Liver (tissue), 10 donors: ENCODE measurements at places on chromosomes 2 and 18. TPM values are rescaled to one million over a fixed set of nuclear protein-coding genes. Genes with fewer than 3 reads are reported as not detected.

The CYP26B1 gene
- 0.83 TPM for polyA plus RNA-seq

The SNORC gene
- polyA plus RNA-seq, result 2.4 TPM

The LYPD1 gene
- 0.46 TPM for polyA plus RNA-seq

The EVX2 gene
- polyA plus RNA-seq, result not detected

- H3K4me1 ChIP-seq, result no peaks in the 10 kb centered on the region
- H3K27me3 ChIP-seq, result no peaks in the 10 kb centered on the region
- no peak overlapping the region for H3K4me3 ChIP-seq
- H3K36me3 ChIP-seq, result no peaks in the 10 kb centered on the region
Measured at GRCh38 chr18:8386669-8387380, 222.4 kb upstream of the RAB12 start.

GRCh38 chr2:27897717-27898116 is 7.2 kb downstream of the BABAM2 start:
- H3K27me3 ChIP-seq, result no peaks in the 10 kb centered on the region
- H3K4me1 ChIP-seq, result no peaks in the 10 kb centered on the region
- no peaks in the 10 kb centered on the region for H3K36me3 ChIP-seq
- DNase-seq, result no peak

DNA sequence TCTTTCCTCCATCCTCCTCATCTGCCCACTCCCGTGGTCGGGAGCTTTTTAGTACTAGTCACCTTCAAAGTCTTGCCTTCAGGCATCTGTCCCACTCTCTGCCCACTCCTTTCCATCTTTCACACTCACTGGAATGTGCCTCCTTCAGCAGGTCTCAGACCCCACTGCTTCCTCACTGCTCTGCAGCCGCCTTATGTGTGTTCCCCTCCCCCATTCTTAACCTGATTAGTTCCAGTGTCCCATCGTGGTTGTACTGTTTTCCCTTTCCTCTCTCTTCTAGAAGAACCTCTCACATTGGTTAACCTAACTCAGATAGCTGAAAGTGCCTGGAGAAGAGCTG is 3.0 kb downstream of the ARMC9 start:
- H3K4me3 ChIP-seq, result no peak overlapping the region
- peaks cover 10% of the 10 kb centered on the region for H3K4me1 ChIP-seq
- no peak overlapping the region for H3K27ac ChIP-seq
- DNase-seq, result no peak
- H3K36me3 ChIP-seq, result no peaks in the 10 kb centered on the region
- no peaks in the 10 kb centered on the region for H3K27me3 ChIP-seq

GRCh38 chr2:144325086-144325485 is 194.8 kb downstream of the ZEB2 start:
- no peak for DNase-seq
- H3K27ac ChIP-seq, result no peak overlapping the region
- no peaks in the 10 kb centered on the region for H3K27me3 ChIP-seq
- no peaks in the 10 kb centered on the region for H3K36me3 ChIP-seq

GRCh38 chr2:55901322-55901721 is 22.3 kb downstream of the EFEMP1 start:
- peaks cover 3% of the 10 kb centered on the region for H3K27me3 ChIP-seq
- no peak for DNase-seq
- H3K27ac ChIP-seq, result no peak overlapping the region
- H3K4me3 ChIP-seq, result no peak overlapping the region
- no peaks in the 10 kb centered on the region for H3K4me1 ChIP-seq
- H3K36me3 ChIP-seq, result no peaks in the 10 kb centered on the region

DNA sequence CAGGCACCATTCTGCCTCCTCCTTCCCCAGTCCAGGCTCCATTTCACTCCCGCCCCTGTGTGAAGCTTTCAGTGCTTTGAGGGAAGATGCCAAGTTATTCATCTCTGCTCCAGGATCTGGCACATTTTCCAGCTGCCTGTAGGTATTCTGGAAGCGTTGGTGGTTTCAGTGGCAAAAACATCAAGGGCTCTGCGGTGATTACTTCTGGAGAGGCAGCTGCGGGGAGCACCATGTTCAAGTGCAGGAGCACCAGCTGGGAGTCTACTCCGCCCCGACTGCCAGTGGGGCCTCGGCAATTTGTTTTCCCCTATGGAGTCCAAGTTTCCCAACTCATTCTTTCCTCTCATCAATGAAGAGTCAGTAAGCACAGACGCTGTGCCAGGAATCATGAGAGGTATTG is 211.7 kb downstream of the CLIP4 start:
- H3K27ac ChIP-seq, result no peak overlapping the region
- H3K36me3 ChIP-seq, result no peaks in the 10 kb centered on the region
- H3K4me1 ChIP-seq, result no peaks in the 10 kb centered on the region
- peaks cover 2% of the 10 kb centered on the region for H3K27me3 ChIP-seq

GRCh38 chr2:101790416-101790815 is 92.9 kb downstream of the MAP4K4 start:
- H3K4me1 ChIP-seq, result peaks cover 15% of the 10 kb centered on the region
- no peaks in the 10 kb centered on the region for H3K36me3 ChIP-seq
- peak overlapping the region; percentile 2 for H3K27ac ChIP-seq
- H3K4me3 ChIP-seq, result no peak overlapping the region

GRCh38 chr2:29033172-29033571 is 41.2 kb downstream of the PCARE start:
- H3K4me3 ChIP-seq, result no peak overlapping the region
- H3K36me3 ChIP-seq, result no peaks in the 10 kb centered on the region
- H3K4me1 ChIP-seq, result no peaks in the 10 kb centered on the region

- H3K27me3 ChIP-seq, result no peaks in the 10 kb centered on the region
- H3K4me1 ChIP-seq, result peaks cover 3% of the 10 kb centered on the region
- peaks cover 9% of the 10 kb centered on the region for H3K36me3 ChIP-seq
- H3K27ac ChIP-seq, result no peak overlapping the region
- no peak overlapping the region for H3K4me3 ChIP-seq
- DNase-seq, result no peak
Measured at GRCh38 chr2:24771061-24771460, 22.1 kb downstream of the PTRHD1 start.

DNA sequence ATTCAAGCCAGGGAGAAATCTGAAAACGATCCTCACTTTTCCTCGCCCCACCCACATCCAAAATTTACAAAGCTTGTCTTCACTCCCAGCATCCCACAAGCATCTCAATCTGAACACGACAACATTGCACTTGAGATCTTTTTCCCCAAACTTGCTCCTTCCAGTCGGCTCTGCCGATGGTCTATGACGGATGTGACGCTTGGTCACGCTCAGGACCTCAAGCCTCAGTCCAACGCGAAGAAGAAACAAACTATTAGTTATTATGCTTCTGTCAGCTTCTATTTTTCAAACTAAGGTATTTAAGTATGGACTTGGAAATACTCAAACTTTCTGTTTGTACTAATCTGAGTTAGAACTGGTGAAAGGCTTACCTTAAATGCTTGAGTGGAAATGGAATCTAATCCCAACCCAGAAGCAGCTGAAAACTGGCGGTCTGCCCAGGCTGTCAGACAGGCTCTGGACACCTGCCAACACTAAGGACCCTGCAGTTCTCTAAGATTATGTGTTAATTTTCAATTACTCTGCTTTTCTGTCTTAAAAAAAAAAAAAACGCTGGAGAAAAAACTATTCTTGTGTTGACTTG is 132.1 kb upstream of the DNMT3A start:
- H3K4me1 ChIP-seq, result no peaks in the 10 kb centered on the region
- no peak overlapping the region for H3K27ac ChIP-seq
- H3K36me3 ChIP-seq, result peaks cover 8% of the 10 kb centered on the region
- no peaks in the 10 kb centered on the region for H3K27me3 ChIP-seq
- DNase-seq, result peak; percentile 44
- no peak overlapping the region for H3K4me3 ChIP-seq
